Activated CD8-positive, alpha-beta memory T cell treated with anti-CD3 and anti-CD28 coated beads for 1 hour (primary cell): ENCODE measurements at places on chromosomes 7 and 10.

- DNase-seq = no peak
Observed at GRCh38 chr7:28157076-28157745, 23.4 kb downstream of the JAZF1 start.

DNA sequence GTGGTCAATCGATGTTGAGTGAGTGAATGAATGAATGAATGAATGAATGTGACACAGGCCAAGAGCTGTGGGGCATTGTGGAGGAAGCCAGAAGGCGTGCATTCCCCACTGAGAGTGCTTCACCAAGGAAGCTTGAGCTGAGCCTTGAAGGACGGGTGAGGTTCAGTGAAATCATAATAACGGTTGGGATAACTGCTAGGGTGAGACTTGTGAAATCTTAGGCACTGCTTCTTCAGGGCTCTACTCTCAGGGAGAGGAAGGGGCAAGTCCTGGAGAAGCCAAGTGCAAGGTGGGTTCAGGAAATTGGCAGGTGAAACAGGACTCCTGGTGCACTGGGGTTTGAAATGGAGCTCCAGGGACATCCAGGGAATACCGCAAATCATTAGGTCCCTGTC is 23.7 kb upstream of the PRKAG2 start:
- no peak for DNase-seq

- no peak for DNase-seq
Observed at GRCh38 chr10:7957591-7957990, 96.9 kb upstream of the GATA3 start.

DNA sequence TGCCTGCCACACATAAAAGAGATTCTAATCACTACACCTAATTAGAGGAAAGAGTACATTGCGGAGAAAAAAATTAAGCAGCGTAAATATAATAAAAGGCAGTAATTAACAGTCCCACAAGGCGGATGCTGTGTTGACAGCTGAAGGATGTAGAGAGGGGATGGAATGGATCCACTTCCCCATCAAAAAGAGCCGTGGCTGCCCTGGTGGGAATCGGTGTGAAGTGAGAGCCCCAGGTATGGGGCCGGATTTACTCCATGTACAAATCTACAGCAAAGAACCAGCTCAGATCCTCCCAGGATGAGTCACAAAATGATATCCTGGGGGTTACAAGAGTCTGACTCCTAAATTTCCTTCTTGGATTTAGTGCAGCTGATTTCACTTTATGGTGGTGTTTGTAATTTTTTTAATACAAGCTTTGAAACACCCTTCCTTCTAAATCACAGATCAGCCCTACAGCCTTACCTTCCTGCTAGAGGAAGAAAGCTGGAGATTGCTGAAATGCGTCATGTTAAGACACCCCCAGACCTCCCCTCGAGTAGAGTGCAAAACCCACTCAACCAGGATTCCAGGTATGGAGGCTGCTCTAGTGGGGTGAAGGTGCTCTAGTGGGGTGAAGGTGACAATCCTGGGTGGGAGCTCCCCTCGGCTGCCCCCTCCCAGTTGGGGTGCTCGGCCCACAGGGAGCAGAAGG is 398.4 kb downstream of the PLXNA4 start:
- no peak for DNase-seq

GRCh38 chr7:100563809-100564400 is 9.8 kb downstream of the SAP25 start:
- DNase-seq = peak; percentile 82

GRCh38 chr10:96998329-96998888 is 166.3 kb downstream of the LCOR start:
- no peak for DNase-seq

DNA sequence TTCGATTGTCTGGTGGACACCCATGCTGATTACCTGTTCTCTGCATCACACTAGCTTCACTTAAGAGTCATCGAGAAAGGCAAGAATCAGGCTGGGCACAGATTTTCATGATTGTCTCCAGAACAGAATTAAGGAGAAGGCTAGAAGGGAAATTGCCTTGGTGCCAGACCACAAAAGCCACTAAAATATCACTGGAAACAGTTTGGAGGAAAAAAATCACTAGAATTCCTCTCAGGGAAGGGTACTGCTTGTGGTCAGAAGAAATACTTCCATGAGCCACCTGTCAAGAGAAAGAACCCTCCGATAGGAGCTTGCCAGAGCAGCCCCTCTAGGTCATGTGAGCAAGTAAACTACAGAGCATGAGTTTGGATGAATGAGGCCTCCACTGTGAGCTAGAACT is 269.3 kb upstream of the TEX47 start:
- no peak for DNase-seq
